ENCODE measurements at places on chromosomes 11 and 22.

DNA sequence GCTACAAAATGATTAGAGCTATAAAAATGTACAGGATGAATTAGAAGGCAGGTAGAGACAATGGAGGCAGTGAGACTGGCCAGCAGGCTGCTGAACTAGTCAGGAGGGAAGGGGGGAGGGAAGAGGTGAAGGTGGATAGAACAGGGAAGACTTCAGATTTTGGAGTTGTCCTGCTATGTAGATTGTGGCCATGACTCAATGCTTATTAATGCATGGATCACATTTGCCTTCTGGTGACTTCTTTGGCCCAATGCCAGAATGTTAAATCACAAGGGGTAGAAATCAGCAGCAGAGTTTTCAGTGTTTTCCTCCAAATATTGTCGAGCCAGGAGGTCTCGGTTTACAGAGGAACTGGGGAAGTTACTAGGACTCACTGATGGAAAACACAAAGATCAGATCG, 346.6 kb downstream of the AASDHPPT start:
- DNase-seq, result no peak

DNA sequence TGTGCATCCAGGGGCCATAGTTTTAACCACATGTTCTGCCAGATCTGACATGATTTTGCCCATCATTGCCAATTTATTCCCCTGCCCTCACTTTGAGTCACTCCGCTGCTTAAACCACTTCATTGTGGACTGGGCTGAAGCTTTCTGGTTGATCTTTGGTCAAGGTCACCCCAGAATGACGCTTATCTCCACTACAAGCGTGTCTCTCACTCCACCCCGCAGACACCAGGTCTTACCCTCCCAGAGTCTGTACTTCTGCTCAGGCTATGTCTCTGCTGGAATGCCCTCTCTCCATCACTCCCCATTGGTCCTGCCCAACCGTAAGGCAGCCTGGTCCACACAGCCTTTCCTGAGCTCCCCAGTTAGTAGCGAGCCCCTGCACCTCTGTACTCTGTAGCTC, 170.5 kb upstream of the SYT13 start:
- DNase-seq, result no peak

DNA sequence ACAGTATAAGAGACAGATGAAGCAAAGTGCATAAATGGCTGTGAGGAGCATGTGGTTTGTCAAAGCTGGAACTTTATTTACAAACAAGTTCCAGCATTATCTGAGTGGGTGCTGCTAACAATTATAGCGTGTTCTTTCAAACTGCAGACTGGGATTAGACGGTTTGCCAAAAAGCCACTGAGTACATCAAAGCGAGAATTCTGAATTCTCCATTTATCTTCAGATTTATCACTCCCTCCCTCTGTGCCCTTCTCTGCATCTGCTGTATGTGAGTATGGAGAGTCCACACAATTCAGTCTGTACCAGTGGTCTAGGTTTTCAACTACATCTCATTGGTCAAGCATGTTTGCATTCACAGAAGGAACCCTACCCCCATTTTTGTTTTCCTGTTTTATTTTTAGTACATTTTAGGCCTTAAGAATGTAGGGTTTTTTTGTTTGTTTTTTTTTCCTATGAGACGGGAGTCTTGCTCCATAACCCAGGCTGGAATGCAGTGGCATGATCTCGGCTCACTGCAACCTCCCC, 18.1 kb upstream of the INCENP start:
- DNase-seq, result no peak

GRCh38 chr22:46546466-46547178, 9.2 kb upstream of the CELSR1 start:
- DNase-seq, result no peak

GRCh38 chr11:27525824-27526516, 19.4 kb upstream of the LIN7C start:
- no peak for DNase-seq

GRCh38 chr11:20042045-20042639, 118.1 kb downstream of the DBX1 start:
- DNase-seq, result no peak

- DNase-seq, result peak; percentile 72
Measured at GRCh38 chr11:126355926-126356897, 726 bp downstream of the ST3GAL4 start.

DNA sequence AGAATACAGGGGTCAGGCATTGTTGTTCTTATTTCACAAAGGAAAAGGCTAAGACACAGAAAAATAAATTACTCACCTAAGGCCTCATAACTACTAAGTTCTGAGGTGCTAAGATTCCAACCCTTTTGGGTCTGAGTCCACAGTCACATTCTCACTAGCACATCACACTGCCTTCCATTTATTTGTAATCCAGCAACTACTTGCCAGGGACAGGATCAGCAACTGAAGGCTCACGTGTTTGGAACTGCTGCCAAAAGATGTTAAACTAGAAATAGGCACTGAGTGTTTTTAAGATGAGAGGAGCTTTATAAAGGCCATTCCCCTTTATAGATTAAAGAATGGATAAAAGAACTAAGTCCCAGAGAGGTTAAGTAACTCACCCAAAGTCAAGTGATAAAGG, 58.0 kb downstream of the CADM1 start:
- no peak for DNase-seq

- no peak for DNase-seq
Measured at GRCh38 chr22:45162531-45162930, 1.2 kb upstream of the NUP50 start.

DNA sequence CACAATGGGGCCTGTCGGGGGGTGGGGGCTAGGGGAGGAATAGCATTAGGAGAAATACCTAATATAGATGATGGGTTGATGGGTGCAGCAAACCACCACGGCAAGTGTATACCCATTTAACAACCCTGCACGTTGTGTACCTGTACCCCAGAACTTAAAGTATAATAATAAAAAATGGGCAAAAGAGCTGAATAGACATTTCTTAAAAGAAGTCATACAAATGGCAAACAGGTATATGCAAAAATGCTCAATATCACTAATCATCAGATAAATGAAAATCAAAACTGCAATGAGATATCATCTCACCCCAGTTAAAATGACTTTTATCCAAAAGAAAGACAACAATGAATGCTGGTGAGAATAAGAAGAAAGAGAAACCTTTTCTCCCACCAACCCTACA, 363.7 kb upstream of the MPPED2 start:
- no peak for DNase-seq

GRCh38 chr11:12160231-12160630, 49.8 kb downstream of the MICAL2 start:
- no peak for DNase-seq

GRCh38 chr11:62401811-62402210, 17.0 kb upstream of the SCGB1A1 start:
- DNase-seq, result no peak

GRCh38 chr22:40410731-40411505, 40.5 kb downstream of the SGSM3 start:
- DNase-seq, result no peak

- no peak for DNase-seq
Measured at GRCh38 chr11:126647735-126648134, 292.2 kb downstream of the ST3GAL4 start.

GRCh38 chr11:66150725-66151124, 80.7 kb downstream of the PACS1 start:
- no peak for DNase-seq

- peak; percentile 31 for DNase-seq
Measured at GRCh38 chr11:70456921-70457532, 58.7 kb downstream of the CTTN start.

- DNase-seq, result peak; percentile 69
Measured at GRCh38 chr11:114762408-114762807, 84.1 kb downstream of the NXPE2 start.

DNA sequence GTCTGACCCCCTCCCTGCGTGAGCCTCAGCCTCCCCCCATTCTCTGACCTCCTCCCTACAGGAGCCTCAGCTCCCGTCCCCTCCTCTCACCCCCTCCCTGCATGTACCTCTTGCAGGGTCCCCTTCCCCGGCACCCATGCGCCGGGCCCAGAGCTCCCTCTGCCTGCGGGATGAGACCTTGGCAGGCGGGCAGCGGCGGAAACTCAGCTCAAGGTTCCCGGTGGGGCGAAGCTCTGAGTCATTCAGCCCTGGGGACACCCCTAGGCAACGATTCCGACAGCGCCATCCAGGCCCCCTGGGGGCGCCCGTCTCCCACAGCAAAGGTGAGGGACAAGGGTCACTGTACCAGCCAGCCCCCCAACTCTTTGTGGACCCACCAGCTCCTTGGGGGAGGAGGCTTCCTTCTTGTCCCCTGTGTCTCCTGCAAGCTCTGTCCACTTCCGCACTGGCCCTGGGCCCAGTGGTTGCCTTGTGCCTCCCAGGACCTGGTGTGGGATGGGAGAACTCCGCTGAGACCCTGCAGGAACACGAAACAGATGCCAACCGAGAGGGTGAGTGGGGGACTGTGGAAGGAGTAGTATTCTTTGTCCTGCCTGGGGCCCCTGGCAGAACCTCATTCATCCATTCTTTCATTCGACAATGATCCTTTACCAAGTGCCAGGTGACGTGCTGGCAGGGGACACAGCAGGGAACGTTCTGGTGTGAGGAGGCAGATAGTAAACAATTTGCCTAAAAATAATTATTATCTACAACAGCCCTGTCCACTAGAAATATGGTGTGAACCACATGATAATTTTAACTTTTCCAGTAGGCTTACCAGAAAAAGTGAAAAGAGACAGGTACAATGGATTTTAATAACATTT, 3.7 kb upstream of the RPS6KA4 start:
- peak; percentile 76 for DNase-seq

DNA sequence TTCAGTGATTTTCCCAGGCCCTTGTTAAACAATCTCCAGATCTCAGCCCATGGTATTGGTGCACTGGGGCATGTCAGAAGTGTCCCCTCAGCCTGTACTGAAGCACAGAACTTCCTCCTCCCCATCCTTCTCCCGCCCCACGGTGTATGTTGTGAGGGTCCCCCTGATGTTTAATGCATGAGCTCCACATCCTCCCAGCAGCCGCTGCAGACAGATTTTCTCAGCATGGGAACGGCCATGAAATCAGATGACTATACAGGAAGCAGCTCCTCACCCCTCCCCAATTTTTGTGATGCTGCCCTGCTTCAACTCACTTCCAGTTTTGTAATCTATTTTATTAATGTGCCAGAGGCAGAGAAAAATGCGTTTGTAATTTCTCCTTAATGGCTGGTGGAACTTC, 406.0 kb downstream of the MIAT start:
- no peak for DNase-seq

- DNase-seq, result peak; percentile 39
Measured at GRCh38 chr11:26993965-26994457, at the start of gene FIBIN. Gene FIBIN, plus strand, starts transcription at chr11:26994112. Its CDS starts 415 bp downstream, at chr11:26994527.

- DNase-seq, result no peak
Measured at GRCh38 chr11:111413849-111414248, 34.8 kb upstream of the POU2AF1 start.

DNA sequence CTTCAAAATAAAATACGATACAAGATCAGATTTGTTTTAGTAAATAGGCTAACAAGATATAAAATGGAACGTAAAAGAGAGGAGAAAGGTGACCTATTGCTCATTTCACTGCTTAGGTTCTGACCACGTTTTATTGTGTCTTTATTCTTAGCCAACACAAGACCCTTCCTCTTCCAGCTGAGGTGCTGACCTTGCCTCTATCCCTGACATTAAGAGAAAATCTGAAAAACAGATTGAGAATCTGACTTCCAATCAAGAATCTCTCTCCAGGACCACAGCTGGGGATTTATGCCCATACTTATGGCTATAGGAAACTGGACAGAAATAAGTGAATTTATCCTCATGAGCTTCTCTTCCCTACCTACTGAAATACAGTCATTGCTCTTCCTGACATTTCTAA, at the start of gene OR10A5:
OR10A5 (plus strand) TSS at position 301 of the 400 bp plus-strand sequence; CDS start at position 301, 0 bp downstream.
- DNase-seq, result no peak

DNA sequence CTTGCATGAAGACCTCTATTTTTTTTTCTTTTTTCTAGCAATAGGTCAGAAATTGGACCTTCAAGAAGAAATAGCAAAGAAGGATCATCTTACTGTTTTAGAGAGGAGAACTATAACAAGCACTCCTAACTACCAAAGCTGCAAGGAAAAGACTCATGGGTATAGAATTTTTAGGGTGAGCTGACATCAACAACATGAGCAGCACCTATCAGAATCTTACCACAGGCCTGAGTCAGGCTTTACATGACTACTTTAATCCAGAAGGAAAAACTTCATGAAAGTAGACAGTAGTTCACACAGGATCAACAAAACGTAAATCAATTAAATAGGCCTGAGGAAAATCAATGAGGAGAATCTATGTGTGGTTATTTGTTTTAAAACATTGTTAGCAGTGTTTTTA, 130.5 kb downstream of the FAM76B start:
- DNase-seq, result no peak

DNA sequence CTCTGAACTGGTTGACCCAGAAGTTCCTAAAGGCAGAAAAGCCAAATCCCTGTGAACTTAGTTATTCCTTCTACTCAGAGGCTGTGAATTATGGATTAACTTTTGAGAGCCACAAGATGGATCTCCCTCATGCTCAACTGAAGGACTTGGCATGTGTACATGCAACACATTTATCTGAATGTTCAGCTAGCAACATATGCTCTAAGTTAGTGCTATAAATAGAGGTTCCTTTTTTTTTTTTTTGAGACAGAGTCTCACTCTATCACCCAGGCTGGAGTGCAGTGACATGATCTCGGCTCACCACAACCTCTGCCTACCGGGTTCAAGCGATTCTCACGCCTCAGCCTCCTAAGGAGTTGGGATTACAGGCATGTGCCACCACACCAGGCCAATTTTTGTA, 40.1 kb downstream of the EIF4ENIF1 start:
- no peak for DNase-seq

DNA sequence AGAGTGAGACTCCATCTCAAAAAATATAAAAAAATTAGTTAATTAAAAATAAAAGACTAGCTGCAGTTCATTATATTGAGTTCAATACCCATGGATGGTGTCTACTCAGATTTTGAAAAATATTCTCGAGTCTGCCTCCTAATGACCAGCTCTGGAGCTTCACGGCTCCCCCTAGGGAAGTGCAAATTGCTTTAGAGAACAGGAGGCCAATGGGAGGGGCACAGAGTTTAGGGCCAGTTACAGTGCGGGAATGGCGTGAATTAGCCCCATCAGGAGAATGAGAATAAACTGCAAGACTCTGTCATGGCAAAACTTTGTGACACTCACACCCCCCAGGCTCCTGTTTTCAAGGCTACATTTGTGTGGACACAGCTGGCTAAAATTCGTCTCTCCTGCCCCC, 4.6 kb downstream of the FGF4 start:
- no peak for DNase-seq

GRCh38 chr11:109377039-109377742, 44.8 kb upstream of the C11orf87 start:
- DNase-seq, result no peak

- peak; percentile 37 for DNase-seq
Measured at GRCh38 chr11:31813391-31814175, 2.5 kb upstream of the PAX6 start.

DNA sequence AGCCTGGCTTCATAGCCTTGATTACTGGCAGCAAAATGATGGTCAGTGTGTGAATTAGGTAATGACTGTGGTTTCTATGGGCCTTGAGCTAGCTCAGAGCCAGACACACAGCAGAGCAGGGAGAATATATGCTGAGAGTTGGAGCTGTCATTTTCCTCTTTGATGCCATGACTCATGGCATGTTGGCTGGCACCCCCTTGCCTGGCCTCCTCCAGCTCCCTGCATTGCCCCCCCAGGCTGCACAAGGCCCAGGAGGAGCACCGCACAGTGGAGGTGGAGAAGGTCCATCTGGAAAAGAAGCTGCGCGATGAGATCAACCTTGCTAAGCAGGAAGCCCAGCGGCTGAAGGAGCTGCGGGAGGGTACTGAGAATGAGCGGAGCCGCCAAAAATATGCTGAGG, 20.3 kb upstream of the RRM1 start:
- no peak for DNase-seq

GRCh38 chr11:43035086-43035485, 276.7 kb upstream of the API5 start:
- no peak for DNase-seq

- DNase-seq, result no peak
Measured at GRCh38 chr22:38111925-38112355, 1.5 kb upstream of the BAIAP2L2 start.

- DNase-seq, result no peak
Measured at GRCh38 chr11:116310698-116311097, 462.1 kb downstream of the BUD13 start.

Data from midbrain (tissue), 1 donor.